Left forelimb (tissue), 1 donor: ENCODE measurements at places on chromosomes 13 and 19.

GRCh38 chr13:112905990-112906641, 62.9 kb upstream of the MCF2L start:
- peak; percentile 48 for DNase-seq

GRCh38 chr13:38824342-38824741, 137.5 kb downstream of the FREM2 start:
- no peak for DNase-seq

DNA sequence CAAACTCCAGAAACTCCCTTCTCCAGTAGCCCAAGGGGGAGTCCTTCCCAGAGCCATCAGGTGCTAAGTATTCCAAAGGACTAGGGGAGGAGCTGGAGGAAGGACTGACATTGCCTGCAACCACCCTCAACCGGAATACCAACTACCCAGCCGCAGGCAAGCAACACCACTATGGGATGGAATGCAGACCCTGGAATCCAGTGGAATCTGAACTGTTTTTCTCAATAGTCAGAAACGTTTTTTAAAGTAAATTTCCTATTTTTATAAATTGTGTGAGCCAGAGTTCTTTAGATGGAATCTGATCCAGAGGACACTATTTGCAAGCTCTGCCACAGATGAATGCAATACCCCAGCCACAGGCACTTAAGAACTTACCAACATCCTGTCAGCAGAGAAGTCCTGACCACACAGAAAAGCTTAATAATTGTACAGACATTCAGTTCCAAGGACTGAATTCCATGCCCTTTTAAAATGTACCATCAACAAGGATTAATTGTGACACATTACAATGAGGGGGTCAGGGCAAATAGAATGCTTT, 92.1 kb downstream of the USP12 start:
- no peak for DNase-seq

GRCh38 chr13:32474999-32475792, 47.3 kb upstream of the N4BP2L1 start:
- no peak for DNase-seq

GRCh38 chr13:106110241-106110855, 425.1 kb downstream of the EFNB2 start:
- DNase-seq = no peak

DNA sequence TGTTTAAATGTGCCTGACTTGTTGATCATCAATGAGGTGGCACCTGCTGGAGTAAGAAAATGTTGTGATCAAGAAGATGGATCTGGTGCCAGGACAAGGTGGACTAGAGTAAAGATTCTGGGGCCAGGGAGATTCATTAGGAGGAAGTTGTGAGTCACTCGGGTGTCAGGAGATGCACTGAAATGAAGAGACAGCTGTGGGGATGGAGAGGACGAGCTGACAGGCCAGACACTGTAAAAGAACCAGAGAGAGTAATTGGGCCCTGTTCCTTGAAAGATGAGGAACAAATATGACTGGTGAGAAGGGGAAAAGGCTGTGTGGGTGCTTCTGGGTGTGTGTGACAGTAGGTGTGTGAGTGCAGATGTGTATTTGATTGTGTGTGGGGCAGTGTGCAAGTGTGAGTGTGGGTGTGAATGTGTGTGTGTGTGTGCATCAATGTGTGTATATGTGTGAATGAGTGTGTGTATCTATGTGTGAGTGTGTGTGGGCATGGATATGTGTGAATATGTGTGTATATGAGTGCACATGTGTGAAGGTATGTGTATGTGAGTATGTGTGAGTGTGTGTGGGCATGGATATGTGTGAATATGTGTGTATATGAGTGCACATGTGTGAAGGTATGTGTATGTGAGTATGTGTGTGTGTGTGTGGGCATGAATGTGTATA, 260.5 kb downstream of the RFC3 start:
- DNase-seq = no peak

- DNase-seq = no peak
These were observed 11.2 kb downstream of the CYP4F22 start for GRCh38 chr19:15519433-15519976.
